ENCODE measurements at places on chromosomes 13 and 19.

GRCh38 chr13:21686751-21687391 lies 16.0 kb downstream of the FGF9 start:
- no peak for DNase-seq

- DNase-seq: no peak
Observed at GRCh38 chr13:29810145-29810742, 40.2 kb downstream of the UBL3 start.

- no peak for DNase-seq
Observed at GRCh38 chr13:79486433-79487188, 5.7 kb downstream of the NDFIP2 start.

DNA sequence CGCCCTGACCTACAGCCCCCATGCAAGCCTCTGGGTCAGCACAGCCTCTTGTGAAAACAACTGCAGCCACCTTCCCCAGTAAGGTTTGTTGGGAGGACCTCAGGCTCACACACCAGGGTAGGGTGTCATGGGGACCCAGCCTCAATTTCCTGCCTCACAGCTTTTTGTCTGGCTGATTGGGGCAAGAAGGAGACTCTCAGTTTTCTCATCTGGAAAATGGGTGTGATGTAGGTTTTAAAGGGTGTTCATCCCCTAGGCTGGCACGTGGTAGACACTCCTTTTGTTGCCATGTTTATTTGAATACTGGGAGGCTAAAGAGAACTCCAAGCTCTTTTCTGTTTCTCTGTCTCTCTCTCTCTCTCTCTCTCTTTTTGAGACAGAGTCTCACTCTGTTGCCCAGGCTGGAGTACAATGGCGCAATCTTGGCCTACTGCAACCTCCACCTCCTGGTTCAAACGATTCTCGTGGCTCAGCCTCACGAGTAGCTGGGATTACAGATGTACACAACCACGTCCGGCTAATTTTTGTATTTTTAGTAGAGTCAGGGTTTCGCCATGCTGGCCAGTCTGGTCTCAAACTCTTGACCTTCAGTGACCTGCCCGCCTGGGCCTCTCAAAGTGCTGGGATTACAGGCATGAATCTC lies 18.2 kb upstream of the PLAUR start:
- no peak for DNase-seq

GRCh38 chr19:51689751-51690453 lies 3.2 kb upstream of the SPACA6 start:
- DNase-seq: no peak

- DNase-seq: no peak
Observed at GRCh38 chr13:44801990-44802389, 187.3 kb downstream of the NUFIP1 start.

DNA sequence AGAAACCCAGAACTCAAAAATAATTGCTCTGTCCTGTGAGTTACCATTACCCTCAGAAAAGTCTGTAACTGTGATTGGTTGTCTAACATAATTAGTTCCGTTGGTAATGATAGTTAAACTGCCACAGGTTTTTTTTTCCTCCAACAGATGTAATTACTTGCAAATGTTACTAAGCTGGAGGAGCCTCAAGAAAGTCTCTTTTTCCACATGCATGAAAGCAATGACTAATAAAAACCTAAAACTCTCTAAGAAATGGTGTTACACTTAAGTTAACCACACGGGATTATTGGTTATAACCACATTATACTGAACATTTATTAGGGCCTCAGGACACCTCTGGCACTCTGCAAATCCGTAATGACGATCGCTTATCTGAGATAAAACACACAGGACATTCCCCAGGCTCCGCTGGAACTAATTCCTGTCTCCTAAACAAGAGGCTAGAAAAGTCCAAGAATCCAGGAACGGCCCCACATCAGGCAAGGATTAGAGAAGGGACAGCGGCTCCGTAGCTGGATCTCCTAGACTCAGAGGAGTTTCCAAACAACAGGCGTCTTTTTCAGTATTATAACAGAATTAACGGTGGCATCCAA lies 753 bp downstream of the ZNF235 start:
- no peak for DNase-seq

- peak; percentile 25 for DNase-seq
Observed at GRCh38 chr19:56309511-56310185, 5.0 kb downstream of the ZSCAN5A start.

DNA sequence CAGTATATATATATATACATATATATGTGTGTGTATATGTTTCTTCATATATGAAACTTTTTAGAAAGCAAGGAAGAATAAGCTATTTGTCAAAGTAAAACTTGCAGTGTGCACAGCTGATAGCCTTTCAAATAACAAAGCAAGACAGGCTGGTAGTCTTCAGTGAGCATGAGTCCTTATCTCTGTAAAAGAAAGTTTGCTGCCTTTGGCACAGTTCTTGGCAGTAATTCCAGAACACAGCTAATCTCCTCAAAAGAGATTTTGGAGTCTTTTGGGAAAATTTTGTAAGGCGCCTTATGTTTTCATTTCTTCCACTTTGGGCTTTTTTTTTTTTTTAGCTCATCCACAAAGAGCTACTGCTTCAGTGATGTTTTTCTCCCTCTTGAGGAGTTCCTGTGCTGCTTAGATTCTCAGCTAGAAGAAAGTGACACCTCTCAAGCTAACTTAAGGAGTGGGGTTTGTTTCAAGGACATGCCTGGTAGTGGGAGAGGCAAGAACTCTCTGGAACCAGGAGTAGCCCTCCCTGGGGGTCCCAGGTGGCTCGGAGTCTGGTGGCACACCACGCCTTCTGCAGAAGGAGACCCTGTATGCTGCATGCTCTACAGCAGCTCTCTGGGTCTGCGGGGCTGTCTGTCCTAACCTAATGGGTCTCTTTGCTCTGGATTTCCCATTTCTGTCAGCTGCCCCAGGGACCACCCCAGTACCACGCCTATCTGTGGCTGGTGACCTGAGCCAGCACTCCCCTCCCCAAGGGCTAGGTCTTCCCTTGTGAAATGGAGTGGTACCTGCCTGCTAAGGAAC lies 58.8 kb downstream of the TNFRSF19 start:
- no peak for DNase-seq

GRCh38 chr13:74299721-74300120 lies 165.5 kb upstream of the KLF12 start:
- no peak for DNase-seq

- no peak for DNase-seq
Observed at GRCh38 chr13:98717891-98718290, 34.6 kb downstream of the SLC15A1 start.

Measured in CD4-positive, alpha-beta T cell treated with Interleukin-4 for 4 hours (primary cell).